Diencephalon (tissue), 1 donor: ENCODE measurements at places on chromosomes 13 and 19. TPM values are rescaled to one million over a fixed set of nuclear protein-coding genes. Genes with fewer than 3 reads are reported as not detected.

ZNF586 gene
- 42.2 TPM for total RNA-seq

SPRYD7 gene
- 19.1 TPM for total RNA-seq

SELENOV gene
- not detected for total RNA-seq

CLDN10 gene
- total RNA-seq, result 17.1 TPM
